ENCODE measurements at places on chromosomes 2 and 18.

GRCh38 chr2:170212625-170213280 lies 34.8 kb downstream of the MYO3B start:
- no peak for DNase-seq

DNA sequence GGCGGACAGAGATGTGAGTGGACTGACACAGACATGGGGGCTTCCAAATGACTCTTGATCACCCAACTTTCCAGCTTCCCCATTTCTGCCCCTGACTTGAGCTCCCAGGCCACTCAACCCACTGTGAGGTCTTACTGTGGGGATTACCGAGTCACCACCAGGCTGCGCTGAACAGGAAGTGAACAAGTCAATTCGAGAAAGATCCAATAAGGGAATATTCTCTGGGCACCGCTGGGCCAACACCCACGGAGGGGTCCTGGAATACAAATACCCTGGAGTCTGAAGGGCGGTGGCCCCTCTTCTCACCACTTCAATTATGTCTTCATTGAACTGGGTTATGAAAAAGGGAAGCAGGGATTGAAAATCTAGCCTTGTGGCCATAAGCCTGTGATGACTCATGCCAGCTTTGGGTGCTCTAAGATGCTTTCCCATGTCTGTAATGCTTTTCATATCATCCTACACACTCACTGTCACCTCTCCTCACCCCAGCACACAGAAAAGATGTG lies 37.7 kb downstream of the BCL11A start:
- no peak for DNase-seq

DNA sequence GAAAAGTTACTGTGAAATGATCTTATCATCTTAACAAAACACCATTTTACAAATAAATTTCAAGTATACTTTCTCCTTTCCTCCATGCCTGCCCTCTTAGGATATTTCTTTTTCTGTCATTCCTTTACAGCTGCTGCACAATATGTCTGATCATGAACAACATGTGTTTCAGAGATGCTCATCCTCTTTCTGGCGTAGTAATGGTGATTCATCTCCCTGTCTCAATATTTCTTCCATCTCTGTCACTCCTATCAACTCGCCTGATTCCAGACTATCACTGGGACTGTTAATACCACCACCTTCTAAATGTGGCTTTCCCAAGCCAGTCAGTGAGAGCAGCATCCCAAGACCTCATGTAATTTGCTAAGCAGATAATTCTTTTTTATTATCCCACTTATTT lies 290.5 kb downstream of the GULP1 start:
- DNase-seq: no peak

- no peak for DNase-seq
Measured at GRCh38 chr18:21857871-21858270, 117.3 kb downstream of the MIB1 start.

- no peak for DNase-seq
Measured at GRCh38 chr18:63585988-63586387, 1.2 kb upstream of the SERPINB13 start.

DNA sequence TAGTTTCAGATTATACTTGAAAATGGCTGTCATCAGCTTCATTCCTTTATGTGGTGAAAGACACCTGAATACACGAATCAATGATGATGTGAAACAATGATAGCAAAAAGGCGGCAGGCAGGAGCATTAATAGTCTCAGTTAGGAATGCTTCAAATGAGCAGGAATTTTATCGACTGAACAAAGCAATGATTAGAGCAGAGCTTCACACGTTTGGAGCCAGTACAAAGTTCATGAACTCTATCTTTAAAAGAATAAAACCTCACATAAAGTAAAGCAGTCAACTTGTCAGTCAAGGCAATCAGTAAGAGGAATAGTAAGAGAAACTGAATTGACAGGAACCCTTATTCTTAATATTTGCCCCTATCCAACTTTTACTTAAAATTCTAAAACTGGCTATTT lies 78.4 kb upstream of the SERTAD2 start:
- no peak for DNase-seq
